ENCODE measurements at places on chromosomes 6 and 20.
A peak's percentile ranks its signal among the peaks of the same experiment; 100 is the strongest.

GRCh38 chr6:11232770-11233626 is 530 bp upstream of the NEDD9 start:
- DNase-seq = no peak

- no peak for DNase-seq
These were observed 381.7 kb upstream of the POU3F2 start for GRCh38 chr6:98452685-98453084.

- no peak for DNase-seq
These were observed 180.4 kb upstream of the FOXQ1 start for GRCh38 chr6:1131285-1132079.

- DNase-seq = no peak
These were observed 28.4 kb upstream of the MAFB start for GRCh38 chr20:40717343-40717865.

GRCh38 chr20:53030061-53030460 is 57.9 kb downstream of the TSHZ2 start:
- no peak for DNase-seq

- no peak for DNase-seq
These were observed 902.3 kb upstream of the CITED2 start for GRCh38 chr6:140276719-140277118.

DNA sequence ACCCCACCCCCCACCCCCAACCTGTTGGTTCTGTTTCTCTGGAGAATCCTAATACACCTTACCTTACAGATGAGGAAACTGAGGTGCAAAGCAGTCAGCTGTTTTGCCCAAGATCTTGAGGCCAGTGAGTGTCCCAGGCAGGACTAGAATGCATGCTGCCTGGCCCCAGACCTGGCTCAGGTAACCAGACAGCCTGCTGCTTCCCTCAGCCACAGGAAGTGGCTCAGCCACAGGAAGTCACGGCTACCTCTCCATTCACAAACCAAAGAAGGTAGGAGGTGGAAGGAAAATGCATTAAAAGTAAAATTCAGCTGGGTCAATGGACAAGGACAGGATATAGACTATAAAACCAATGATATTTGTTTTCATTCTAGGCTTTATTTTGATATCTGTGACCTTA is 517.6 kb downstream of the CD83 start:
- DNase-seq = peak; percentile 26
